Stimulated activated CD8-positive, alpha-beta memory T cell treated with anti-CD3 and anti-CD28 coated beads, Interleukin-12 subunit alpha, Interleukin-12 subunit beta, amount 100 ng/mL, for 4 hours (primary cell): ENCODE measurements at places on chromosomes 11 and 22.

GRCh38 chr22:35051013-35051535 is 14.9 kb upstream of the ISX start:
- DNase-seq = no peak

DNA sequence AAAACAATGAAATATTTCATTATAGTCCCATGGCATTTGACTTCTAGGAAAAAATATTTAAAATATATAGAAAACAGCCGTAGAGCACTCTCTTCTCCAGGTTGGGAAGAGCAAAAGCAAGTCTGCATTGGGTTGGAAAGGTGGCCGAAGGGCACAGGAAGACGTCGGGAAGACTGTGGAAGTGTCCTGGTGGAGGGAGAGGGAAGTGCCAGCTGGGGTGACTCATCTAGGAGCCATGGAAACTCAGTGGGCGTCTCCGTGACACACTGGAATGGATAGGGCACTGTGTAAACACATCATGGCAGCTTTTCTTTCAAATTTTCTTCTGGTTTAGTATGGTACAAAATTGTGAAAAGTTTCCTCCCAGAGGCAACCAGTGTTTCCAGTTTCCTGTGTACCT is 12.7 kb downstream of the GTPBP1 start:
- no peak for DNase-seq

GRCh38 chr22:50115693-50116092 is 25.9 kb downstream of the MOV10L1 start:
- no peak for DNase-seq

- no peak for DNase-seq
Observed at GRCh38 chr11:68430801-68431200, 29.8 kb upstream of the PPP6R3 start.

- DNase-seq = no peak
Observed at GRCh38 chr11:111694851-111695250, 71.3 kb downstream of the PPP2R1B start.

DNA sequence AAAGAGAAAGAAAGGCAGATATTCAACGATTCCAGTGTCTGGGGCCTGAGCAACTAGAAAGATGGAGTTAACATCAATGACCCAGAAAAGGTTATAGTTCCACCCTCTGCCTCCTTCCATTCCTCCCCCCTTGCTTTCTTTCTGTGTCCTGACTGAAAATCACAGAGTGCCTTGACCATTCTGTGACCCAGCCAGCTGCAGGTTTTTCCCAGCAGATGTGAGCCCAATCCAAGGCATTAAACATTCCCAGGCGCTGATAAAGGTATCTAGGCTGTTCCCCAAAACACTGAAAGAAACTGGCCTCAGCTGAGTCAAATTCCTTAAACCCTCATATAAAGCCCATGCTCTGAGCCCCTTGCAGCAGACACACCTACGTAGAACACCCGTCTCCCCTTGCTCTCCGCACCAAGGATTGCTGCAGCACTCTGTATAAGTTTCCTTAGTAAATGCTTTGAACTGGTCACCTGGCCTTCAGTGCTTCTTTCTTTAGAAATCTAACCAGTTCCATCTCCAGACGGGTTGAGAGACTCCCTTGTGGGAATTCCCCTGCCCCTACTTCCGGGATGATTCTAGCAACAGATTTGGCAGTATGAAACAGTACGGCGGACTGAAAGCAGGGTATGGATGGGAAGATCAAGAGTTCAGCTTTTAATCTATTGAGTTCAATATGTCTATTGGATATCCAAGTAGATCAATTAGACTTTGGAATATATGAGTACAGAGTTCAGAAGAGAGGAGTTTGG is 48.8 kb upstream of the ZC3H12C start:
- DNase-seq = no peak

DNA sequence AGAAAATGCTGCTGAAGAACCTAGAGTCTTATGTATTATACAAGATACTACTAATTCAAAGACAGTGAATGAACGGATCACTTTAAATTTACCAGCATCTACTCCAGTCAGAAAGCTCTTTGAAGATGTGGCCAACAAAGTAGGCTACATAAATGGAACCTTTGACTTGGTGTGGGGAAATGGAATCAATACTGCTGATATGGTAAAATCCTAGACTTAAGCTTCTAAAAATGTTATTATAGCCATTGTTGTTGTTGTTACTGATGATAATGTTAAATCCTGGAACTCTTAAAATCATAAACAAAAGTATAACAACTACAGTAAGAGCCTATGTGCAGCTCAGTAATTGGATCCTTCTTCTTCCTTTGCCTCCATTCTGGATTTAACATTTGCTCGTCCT is 38.4 kb downstream of the USP47 start:
- no peak for DNase-seq

- DNase-seq = no peak
Observed at GRCh38 chr22:49312601-49313000, 515.1 kb downstream of the BRD1 start.

- no peak for DNase-seq
Observed at GRCh38 chr11:72443016-72443415, 8.7 kb upstream of the CLPB start.

GRCh38 chr11:124669193-124669592 is 4.3 kb downstream of the SIAE start:
- DNase-seq = no peak

GRCh38 chr11:45400591-45400990 is 114.5 kb upstream of the SYT13 start:
- DNase-seq = no peak

DNA sequence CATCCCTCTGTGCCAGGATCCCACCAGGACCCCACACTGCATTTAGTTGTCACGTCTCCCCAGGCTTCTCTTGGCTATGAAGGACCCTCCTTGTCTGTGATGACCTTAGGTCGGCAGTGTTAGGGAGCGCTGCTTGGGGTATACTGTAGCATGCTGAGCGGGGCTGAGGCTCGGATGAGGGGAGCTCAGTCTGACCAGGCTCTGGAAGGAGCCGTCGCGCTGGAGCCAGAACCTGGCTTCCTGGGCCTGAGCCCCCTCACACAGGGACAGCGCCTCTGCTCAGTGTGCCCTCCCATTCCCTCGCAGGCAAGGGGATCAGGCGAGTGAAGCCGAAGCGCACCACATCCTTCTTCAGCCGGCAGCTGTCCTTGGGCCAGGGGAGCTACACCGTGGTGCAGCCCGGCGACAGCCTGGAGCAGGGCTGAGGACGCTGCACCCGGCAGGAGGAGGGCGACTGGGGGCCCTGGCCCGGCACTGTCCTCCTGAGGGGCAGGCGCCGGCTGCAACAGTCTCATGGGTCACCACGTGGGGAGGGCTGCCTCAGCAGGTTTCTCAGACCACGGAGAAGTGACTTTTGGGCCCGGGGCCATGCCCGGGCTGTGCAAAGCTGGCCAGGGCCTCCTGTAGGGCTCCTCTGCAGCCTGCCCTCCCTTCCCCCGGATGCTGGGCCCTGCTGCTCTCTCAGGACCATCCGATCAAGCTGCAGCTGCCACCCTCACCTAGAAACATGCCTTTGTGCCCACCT is 11.5 kb upstream of the NEAT1 start:
- no peak for DNase-seq

- no peak for DNase-seq
Observed at GRCh38 chr11:64007629-64008282, 21.5 kb downstream of the OTUB1 start.

DNA sequence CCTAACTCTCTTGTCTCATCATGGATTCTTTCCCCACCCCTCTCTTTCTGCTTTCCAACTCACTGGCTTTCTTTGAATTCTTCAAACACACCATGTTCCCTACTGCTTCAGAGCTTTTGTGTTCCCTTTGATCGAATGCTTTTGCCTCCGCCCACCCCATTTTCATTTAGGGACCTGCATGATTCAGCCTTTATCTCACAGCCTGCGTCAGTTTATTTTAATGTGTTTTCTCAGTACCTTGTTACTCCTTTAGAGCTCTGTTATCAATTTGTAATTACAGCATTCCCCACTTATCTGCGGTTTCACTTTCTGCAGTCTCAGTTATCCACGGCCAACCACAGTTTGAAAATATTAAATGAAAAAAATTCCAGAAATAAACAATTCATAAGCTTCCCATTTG is 451.3 kb downstream of the METTL15 start:
- no peak for DNase-seq

- no peak for DNase-seq
Observed at GRCh38 chr11:83661491-83662350, 375.6 kb upstream of the CCDC90B start.

DNA sequence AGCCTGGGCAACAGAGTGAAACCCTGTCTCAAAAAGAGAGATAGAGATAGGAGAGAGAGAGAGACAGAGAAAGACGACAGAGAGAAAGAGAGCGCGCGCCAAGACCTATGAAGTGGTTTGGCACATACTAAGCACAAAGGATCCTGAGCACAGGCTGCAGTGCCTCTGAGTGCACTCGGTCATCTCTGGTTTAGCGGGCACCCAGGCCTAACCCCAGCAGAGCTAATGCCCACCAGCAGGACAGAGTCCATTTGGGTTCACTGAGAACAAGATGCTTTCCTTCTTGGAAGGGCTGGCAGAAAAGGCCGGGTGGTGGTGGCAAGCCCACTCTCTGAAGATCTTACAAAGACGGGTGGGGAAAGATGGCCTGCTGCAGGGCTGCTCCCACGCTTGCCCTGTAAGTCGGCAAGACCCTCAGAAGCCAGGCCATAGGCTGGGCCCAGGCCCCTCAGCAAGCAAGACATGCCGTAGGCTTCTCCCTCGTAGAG is 3.3 kb downstream of the SCARF2 start:
- DNase-seq = no peak

DNA sequence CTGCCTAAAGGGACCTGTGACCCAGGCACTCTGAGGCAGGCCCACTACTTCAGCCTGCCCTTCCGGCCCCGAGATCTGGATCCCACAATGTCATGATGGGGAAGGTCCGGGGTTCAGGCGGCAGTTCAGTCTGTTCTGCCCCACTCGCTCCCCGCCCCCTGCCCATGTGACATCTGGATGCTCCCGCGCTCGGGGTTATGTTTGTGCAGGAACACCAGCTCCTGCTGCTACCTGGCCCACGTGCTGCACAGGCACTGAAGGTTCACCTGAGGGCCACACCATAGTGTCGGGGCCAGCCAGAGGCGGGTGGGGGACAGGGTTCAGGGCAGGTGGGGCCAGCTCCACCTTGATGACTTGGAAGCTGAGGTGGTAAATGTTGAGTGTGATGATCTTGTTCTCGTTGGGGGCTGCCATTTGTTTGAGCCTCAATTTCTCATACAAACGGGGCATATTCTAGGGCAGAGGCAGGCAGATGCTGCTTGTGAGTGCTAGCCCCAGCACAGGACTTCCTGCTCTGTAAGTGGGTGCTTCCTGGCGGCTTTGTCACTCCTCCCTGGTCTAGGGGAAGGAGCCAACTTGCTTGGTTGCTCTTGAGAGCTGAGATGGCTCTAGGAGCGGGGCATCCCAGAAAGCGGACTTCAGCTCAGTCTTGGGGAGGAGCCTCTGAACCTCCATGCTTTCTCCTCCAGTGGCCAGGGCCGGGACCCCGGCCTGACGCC is 4.4 kb upstream of the SIPA1 start:
- no peak for DNase-seq

DNA sequence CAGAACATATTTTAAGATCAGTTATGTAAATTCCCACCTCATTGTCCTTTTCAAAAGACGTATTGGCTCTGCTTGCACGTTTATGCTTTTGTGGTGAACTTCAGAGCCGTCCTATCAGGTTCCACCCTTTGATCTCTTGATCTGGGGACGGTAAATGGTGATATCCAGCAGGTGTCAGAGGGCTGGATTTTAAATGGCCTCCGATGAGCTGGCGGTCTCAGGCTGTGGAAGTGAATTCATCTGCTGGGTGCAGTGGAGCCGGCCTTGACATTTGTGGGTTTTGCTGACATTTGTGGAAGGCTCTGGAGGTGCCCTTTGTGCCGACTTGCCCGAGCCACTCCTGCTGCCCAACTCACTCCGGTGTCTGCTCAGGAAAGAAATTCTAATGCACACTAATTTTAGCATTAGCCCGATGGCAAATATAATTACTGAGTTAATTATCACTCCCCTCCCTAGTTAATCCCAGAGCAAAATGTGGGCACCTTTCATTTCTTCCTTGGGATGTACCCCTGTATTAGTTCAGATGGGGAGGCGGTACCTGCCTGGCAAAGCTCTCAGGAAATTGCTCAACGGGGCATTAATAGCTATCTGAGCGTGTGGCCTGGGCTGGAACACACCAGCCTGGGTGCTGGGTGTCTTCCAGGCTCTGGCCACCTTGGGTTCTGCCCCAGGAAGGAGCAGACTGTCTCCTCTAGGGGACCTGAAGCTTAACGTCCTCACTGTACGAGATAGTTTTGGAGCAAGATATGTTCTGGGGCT is 9.1 kb downstream of the LRP5 start:
- DNase-seq = no peak

DNA sequence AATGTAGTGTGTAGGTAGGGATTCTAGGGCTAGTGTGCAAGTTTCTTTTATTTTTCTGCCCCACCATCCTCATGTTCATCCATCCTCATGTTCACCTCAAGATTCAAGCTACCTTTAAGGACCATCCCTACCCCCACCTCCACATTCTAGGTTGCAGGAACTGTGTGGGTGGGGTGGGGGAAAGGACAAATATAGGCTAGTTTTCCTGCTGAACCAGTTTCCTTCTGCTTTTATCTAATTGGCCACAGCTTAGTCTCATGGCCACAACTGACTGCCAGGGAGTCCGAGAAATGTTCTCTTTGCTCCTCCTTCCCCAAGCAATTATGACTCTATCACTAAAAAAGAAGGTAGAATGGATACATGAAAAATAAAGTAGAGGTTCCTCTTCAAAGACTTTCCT is 179.0 kb upstream of the LARGE1 start:
- no peak for DNase-seq

DNA sequence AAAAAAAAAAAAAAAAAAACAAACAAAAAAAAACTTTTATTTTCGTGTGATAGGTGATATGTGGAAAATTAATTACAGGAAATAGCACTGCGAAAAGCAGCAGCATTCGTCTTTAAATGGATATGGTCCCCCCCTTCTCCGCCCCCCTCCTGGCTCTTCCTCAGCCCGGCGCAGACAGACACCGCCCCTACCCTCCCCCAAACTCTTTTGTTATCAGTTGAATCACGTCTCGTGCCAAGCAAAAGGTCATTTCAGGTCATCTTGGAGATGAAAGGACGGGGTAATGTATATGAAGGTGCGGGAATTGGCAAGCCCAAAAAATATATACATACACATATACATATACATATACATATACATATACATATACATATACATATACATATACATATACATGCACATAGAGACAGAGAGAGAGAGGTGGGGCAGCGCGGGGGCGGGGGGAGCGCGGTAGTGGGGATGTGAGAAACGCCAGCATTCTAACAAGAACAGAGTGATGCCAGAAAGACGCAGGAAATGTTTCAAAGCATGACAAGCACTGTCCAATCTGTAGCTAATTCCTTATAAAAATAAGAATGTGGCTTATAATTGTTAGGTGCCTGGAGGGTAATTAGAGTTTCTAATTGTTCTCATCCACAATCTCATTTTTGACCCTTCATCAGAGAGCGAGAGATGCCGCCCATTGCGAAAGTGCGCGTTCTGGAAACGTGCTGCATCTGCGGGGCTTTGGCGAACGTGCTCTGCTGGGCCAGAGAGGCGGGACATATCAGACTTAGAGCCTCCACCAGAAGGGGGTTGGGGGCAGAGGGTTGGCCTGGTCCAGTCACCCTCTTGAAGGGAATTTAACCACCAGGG is 214.5 kb upstream of the UBASH3B start:
- no peak for DNase-seq
